ENCODE measurements at places on chromosomes 7 and 10.

DNA sequence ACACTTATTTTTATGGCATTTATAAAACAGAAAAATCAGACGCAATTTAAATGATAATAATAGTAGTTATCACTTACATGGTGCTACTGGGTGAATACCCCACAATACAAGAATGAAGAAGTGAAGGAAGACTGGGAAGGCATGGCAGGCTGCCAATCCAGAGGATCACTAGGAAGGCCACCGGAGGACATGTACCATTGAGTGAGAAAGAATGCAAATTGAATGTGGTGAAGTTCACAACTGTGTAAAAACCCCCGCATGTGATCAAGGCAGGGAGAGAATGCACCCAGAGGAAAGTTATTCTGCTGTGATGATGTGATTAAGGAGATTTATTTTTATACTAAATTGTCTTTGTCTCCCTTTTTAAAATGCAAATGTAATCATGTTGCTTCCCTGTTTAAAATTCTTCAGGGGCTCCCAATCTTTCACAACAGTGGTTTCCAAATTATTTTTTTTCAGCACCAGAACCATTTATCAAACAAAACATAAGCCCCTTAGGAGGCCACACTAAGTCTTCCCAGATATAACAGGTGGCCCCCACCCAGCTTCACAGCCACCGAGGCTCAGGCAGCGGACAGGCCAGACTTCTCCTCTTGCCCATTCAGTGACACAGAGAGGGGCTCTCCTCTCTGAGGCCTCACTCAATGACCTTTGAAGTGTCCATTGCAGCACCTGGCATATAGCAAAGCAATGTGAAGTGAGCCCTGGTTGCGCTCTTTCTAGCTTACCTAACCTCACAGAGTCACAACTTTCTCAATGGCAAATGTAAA, 59.6 kb downstream of the FRMPD2 start:
- no peak for DNase-seq

DNA sequence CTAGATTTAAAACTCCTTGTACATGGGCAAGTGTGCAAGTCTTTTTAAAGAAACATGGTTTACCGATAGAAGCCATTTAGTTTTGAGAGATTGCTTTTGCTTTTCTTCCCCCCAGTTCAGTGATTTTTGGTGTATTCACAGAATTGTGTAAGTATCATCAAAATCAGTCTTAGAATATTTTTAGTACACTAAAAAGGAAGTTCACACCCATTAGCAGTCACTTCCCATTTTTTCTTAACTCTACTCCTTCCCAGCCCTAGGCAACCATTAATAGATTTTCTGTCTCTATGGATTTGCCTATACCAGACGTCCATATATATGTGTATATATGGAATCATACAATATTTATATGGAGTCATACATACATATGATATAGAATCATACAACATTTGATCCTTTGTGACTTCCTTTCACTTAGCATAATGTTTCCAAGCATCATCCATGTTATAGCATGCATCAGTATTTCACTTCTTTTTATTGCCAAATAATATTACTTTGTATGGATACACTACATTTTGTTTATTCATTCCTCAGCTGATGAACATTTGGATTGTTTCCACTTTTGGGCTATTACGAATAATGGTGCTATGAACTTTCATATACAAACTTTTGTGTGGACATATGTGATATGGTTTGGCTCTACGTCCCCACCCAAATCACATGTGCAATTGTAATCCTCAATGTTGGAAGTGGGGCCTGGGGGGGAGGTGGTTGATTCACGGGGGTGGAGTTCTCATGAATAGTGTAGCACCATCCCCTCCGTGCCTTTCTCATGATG, 16.5 kb upstream of the ARL4A start:
- DNase-seq, result no peak

- DNase-seq, result no peak
Measured at GRCh38 chr10:132700156-132701098, 85.5 kb downstream of the NKX6-2 start.

- DNase-seq, result no peak
Measured at GRCh38 chr7:72028267-72028666, 383.9 kb downstream of the CALN1 start.

GRCh38 chr10:93941606-93942005, 47.8 kb downstream of the SLC35G1 start:
- DNase-seq, result no peak

DNA sequence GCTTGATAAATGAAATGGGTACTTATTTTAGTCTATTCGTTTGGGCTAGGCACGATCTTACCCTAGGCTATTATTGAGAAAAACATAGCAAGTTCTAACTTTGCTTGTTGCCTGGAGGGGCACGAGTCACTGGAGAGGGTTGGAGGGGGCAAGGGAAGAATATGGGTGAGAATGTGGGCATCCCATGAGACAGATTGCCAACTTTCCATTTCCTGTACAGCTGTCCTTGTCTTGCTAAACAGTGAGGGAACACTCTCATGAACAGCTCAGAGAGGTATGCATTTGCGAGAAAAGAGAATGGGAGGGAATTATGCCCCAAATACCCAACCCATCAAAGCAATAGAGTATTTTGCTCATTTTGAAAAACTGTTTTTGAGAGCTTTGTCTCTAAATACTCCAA, 9.2 kb downstream of the CDHR3 start:
- no peak for DNase-seq

DNA sequence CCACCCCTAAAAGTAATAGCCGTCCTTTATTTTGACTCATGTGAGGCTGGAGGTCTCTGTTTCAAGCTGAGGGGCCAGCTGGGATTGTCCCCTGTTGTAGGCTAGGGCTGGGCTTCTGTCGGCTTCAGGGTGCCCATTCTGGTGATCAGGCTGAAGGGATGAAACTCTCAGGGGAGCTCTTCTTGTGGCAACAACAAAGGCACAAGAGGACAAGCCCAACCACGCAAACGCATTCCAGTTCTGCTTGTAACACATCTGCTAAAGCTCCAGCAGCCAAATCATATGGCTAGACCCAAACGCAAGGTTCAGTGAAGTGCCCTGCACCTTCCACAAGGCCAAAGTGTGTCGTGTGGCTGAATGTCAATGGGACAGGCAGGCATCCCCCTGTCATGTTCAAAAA, 405.7 kb downstream of the INHBA start:
- DNase-seq, result no peak

GRCh38 chr7:140206616-140207389, 30.0 kb upstream of the KDM7A start:
- no peak for DNase-seq

DNA sequence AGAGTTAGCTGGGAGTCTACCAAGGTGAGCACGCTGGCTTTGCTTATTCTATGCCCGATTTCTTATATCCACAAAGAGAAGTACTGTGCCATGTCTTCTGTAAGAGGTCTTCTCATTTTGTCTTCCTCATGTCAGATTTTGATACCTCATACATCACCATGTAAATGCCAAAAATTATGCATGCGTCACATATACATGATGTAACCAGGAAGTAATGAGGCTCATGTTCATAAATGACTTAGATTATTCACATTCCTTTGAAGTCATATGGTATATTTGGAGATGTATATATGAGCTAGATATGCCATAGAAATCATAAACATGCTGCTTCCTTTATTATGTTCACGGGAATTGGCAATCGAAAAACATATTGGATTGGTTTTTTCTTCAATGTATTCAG, 97.7 kb upstream of the CELF2 start:
- DNase-seq, result no peak

DNA sequence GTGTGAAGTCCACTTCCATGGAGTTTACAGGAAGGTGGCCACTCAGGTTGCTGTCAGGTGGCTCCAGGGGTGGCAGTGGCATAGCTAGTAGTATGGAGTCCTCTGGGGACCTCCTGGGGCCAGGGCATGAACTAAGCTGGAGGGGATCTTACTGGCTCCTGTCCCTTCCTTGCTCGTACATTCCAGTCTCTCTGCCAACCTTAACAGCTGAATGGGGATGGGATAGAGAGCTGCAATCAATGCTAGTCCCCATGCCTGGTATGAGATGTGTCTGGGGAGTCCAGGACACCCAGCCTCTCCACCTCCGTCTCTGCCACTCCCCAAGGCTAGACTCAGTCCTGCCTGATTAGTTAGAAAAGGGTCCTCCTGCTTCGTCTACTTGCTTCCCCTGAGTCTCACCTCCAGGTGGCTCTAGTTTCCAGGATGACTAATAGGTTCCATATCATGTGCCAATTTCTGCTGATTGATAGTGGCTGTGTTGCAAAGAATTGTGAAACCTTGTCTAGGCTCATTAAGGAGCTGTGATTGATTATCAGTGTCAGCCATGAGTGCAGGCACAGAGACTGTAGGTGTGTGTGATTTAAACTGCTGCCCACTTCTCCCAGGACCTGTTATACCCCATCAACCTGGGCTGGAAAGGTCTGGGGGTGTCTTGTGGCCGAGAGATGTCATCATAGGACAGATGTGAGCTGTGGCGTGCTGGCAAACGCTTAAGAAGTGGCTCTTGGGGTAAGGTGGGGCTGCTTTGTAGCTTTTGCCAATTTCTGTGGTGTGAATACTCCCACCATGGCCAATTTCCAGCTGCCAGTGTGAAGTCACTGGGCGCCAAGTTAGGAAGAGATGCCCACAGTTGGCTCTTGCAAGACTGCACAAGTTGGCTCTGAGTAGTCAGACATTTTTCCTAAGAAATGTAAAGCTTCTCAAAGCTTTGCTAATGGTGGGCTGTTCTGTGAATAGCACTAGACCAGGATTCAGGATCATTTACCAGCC, 59.8 kb downstream of the COL13A1 start:
- DNase-seq, result no peak

GRCh38 chr7:128951296-128951695, 13.6 kb downstream of the IRF5 start:
- no peak for DNase-seq

- DNase-seq, result no peak
Measured at GRCh38 chr10:129711291-129711690, 244.2 kb downstream of the MGMT start.

DNA sequence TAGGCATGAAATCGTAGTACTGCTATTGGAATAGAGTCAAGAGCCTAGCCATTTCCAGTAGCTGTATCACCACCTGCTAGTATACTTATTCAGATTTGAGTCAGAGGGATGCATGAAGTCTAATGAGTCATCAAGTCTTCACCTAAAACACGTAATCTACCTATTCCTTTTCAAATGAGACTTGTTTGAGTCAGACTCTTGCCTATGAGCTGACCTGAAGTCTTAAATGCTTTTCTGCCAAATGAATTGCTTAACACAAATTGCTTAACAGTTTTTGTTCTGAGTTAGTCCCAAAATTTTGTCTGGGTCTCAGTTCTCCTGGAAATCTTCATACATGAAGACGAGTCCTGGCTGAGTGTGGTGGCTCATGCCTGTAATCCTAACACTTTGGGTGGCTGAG, 165.2 kb downstream of the GNAT3 start:
- DNase-seq, result no peak

GRCh38 chr10:103833731-103834365, 21.5 kb downstream of the SH3PXD2A start:
- DNase-seq, result no peak

DNA sequence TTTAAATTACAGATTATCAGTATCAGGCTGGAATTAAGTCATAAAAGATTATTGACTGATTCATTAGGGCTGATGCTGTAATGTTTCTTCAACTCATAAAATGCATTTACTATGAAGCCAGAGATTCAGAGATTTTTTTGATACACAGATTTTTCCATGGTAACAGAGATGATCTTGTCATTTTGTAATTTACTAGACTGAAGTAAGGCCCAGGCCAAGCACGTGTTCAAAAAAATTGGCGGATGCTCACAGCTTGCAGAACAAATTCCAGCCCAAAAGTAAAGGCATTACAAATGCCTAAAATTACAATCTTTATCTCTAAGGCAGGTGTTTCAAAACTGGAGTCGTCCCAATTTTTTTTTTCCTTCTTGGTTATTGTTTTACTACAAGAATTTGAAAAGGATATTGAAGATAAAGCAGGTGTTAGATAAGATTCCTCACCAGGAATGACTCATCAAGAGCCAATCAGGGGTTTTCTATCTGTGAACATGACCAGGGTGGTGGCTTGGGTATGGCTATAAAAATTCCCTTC, 78.4 kb upstream of the MEOX2 start:
- no peak for DNase-seq

DNA sequence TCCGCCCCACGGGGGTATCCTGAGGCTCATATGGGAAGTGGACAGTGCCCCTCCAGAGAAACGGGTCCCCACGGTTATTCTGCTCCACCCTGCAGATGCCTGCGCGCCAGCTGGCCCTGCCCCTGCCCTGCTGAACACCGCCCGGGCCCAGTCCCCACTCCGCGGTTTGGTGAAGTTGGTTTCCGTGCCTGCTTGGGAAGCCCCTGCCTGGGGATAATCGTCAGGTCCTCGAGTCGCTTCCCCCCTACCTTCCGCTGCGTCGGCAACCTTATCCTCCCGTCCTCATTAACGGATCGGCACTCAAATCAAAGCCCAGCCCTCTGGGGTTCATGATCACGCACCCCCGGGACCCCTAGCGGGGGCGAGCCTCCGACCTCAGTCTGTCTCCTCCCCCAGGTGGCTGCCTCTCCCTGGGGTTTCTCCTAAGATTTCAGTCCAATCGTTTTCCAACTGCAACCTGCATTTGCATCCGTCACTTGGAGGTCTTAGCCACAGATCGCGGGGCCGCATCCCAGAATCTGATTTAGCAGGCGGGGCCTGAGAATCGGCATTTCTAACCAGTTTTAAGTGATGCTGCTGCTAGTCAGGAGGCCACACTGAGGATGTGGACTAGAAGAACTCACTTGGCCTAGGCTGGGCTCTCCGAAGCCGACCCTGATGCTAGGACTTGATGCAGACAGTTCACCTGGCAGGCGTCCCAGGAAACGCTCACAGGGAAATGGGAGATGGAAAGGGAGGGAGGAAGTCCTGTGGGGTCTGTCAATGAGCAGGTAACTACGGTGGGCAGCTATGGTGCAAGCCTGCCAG, 27.6 kb downstream of the WDR86 start:
- no peak for DNase-seq

DNA sequence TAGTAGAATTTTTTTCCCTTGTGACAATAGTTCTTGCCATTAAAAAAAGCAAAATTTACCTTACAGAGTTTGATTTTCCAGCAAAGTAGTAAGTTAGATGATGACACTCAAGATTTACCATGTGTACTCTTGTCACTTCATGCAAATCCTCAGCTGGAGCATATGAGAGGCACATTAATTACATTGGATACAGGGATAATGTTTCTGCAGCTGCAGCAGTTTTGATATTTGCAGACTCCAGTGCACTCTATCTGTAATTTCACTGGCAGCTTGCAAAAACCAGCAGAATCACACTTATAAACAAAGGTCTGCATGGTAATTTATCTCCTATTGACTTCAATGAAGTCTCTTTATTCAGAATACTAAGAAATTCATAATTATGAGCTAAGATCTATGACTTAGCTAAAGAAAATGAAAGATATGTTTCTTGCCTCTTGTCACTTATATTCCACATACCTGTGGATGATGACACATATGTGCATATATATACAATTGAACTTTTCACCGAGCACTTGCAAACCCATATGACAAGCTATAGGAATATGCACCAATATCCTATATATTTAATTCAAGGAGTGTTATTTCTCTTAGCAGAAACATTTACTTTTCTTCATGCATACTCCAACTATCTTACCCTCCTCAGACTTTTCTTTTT, 530.6 kb downstream of the PHTF2 start:
- DNase-seq, result no peak
